Stimulated activated CD4-positive, alpha-beta T cell treated with anti-CD3 and anti-CD28 coated beads, Interleukin-2, amount 100 ng/mL, for 4 hours (primary cell): ENCODE measurements at places on chromosomes 4 and X.

- DNase-seq = no peak
These were observed 102.3 kb downstream of the F11 start for GRCh38 chr4:186368281-186368680.

DNA sequence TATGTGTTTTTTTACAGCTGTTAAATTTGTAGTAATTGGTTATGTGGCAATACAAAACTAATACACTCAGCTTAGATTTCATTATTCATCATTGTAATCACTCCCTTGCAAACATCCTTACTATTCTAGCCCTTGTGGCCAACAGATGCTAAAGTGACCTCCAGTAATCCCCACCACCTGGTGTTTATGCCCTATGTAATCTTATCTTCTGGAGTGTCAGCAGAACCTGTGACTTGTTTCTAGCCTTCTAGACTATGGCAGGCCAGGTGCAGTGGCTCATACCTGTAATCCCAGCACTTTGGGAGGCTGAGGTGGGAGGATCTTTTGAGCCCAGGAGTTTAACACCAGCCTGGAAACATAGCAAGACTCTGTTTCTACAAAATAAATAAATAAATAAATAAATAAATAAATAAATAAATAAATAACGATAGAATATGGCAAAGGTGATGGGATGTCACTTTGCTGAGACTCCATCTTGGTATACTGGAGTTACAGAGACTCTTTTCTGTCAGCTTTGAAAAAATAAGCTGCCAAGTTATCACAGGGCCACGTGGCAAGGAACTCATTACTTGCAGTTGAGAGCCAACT is 12.3 kb upstream of the TSR2 start:
- no peak for DNase-seq

DNA sequence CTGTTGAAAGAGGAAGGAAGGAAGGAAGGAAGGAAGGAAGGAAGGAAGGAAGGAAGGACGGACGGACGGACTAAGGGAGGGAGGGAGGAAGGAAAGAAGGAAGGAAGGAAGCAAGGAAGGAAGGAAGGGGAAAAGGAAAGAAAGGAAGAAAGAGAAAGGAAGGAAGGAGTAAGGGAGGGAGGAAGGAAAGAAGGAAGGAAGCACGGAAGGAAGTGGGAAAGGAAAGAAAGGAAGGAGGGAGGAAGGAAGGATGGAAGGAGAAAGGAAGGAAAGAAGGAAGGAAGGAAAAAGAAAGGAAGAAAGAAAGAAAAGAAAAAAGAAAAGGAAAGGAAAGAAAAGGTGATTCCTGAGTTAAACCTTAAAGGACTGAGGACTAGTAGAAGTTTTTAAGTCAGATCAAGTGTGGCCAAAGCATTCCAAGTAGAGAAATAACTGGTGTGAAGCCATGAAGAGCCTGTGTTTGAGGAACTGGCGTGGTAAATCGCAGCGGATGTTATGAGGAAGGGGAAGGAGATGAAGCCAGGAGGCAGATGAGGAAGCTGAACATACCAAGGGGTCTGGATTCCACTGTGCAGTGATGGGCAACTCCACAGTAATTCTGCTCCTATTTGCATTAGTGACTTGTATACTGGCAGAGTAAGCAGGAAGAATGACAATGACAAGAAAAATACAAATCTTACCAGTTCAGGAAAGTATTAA is 163.5 kb downstream of the MGST2 start:
- DNase-seq = no peak

- peak; percentile 48 for DNase-seq
These were observed 46.2 kb downstream of the SMARCA5 start for GRCh38 chr4:143559757-143560147.

DNA sequence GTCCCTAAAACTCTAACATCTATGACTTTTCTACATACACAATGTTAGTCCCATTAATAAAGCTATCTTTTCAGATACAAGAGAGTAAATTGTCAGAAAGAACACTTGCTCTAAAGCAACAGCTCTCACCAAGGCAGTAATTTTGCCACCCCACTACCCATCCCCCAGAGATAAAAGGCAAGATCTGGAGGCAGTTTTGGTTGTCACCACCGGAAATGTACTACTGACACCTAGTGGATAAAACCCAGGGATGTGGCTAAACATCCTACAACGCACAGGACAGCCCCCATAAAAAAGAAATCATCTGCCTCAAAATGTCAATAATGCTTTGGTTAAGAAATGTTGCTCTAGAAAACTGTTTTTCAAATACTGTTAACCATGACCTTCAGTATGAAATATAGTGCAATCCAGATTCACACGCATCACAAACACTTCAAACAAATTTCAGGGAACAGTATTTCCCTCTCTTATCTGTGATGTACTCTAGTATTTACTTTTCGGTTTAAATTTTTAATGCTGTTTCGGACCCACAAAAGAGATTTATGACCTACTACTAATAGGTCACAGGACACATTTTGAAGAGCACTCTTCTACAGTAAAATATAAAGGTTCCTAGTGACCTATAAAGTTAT is 5.1 kb downstream of the FBXL5 start:
- DNase-seq = peak; percentile 46

DNA sequence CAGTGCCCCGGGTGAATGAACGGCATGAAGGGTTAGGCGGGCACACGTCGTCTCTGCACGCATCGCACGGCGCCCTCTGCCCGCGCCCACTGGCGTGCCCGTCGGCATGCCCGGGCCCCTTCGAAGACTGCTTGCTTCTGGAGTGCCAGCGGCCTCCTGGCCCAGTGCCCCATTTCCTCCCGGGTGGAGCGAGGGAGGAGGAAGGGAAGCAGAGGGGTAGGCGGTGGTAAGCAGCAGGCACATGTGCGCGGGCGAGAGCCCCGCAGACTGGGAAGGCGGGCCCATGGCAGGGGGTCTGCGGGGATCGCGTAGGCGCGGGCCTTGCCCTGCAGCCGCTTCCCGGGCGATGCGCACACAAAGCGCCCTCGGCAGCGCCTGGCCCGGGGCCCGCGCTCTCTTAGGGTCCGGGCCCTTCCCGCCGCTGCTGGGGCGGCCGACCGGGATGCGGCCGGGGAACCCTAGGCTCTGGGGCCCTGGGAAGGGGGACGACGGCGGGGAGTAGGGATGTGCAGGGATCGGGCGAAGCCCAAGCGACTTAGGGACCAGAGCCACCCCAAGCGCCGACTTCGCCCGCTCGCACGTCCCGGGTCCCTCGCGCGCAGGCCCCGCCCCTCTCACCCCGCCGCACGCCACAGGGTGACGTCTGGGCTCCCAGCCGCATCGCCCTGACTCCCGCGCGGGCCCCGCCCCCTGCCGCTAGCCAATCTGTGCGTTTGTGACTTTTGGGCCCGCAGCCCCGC is 866 bp upstream of the EMD start:
- no peak for DNase-seq

- DNase-seq = no peak
These were observed 591.5 kb downstream of the GALNTL6 start for GRCh38 chr4:172404676-172405075.

- DNase-seq = no peak
These were observed 358.3 kb upstream of the BOD1L1 start for GRCh38 chr4:13985837-13986236.

- DNase-seq = no peak
These were observed 625.7 kb downstream of the SMARCA1 start for GRCh38 chrX:128897621-128898020.

DNA sequence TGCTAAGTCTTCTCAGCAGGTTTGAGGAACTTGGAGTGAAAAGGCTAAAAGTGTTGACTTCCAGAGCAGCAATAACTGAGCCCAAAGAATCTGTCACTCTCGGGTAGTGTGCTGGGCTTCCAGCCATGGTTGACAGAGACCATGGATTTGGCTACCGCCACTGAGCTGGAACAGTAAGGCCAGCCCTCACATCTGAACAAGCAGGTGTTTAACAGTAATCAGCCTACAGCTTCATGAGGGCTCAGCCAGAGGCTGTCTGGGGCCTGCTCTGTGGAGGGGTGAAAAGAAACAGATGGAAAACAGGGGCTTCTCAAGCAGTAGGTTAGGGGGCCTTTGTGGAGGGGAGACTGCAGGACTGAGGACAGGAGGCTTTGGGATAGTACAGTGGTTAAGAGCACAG is 14.9 kb downstream of the RASL11B start:
- DNase-seq = no peak

- no peak for DNase-seq
These were observed 49.2 kb downstream of the FBXW7 start for GRCh38 chr4:152486429-152487389.

DNA sequence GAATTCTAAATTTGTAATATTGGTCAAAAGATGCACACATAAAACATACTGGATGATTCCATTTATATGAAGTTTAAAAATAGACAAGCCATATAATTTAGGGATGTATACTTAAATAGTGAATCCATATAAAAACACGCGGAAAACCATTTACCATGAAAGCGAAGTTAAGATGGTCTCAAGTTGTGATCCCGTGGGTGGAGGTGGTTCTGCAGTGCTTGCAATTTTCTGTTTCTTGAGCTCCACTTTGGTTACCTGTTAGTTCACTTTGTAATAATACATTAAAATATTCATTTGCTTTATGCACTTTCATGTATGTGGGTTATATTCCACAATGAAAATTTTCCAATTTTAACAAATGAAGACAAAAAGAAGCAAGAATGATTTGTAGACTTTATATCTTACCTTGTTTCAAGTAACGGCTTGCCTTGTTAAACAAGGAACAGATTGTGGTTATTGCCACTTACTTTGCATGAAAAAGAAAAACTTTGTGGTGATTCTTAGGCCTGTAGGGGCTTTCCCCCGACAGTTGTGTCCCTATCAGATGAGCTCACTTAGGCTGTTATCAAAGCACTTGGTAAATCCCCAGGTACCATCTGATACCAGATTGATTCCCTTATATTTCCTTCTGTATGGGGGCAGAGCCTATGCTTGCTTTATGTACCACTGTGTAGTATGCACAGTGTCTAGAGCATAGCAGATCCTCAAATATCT is 12.2 kb downstream of the UCP1 start:
- DNase-seq = no peak

DNA sequence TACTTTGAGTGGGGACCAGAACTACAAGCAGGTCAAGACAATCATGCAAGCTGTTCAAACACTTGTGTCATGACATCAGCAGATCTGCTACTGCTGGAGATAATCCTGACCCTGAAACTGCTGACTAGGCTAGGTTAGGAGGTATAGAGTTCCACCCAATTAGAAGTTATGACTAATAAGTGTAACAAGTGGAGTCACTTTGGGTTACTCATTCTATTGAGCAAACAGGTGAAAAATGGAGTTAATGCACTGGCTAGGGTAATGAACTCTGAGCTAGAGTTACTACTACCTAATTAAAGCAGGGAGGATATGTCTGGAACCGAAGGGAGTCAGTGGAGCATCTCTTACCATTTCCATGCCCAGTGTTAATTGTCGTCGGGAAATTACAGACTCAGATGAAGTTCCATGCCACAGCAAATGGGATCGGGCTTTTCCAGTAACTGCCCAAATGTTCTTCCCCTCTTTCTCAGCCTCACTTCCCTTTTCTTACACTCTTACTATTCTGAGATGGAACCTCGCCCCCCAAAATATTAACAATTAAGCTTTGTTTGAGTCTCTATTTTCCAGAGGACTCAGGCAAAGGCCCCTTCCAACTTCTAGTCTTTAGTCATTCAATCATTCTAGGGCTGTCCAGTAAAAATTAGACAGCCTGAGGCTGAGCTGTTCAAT is 19.8 kb upstream of the MANBA start:
- no peak for DNase-seq

- no peak for DNase-seq
These were observed 195.7 kb upstream of the FAT1 start for GRCh38 chr4:186919340-186919739.

- no peak for DNase-seq
These were observed 166.5 kb downstream of the PJA1 start for GRCh38 chrX:68998716-68999115.

DNA sequence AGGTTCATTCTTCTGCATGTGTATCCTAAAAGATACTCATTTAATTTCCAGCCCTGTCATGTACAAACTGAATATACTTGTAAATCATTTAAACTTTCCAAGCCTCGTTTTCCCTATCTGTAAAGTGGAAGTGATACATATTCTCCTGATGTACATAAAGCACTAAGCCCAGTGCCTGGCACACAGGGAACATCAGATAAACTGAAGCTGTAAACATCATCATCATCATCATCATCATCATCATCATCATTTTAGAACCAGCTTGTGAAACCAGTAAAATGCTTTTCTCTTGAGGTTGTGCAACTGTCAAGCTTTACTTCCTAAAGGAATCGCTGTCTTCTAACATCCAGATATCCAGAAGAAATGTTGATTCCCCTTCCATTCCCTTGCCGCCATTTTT is 83.3 kb upstream of the ANXA3 start:
- no peak for DNase-seq

DNA sequence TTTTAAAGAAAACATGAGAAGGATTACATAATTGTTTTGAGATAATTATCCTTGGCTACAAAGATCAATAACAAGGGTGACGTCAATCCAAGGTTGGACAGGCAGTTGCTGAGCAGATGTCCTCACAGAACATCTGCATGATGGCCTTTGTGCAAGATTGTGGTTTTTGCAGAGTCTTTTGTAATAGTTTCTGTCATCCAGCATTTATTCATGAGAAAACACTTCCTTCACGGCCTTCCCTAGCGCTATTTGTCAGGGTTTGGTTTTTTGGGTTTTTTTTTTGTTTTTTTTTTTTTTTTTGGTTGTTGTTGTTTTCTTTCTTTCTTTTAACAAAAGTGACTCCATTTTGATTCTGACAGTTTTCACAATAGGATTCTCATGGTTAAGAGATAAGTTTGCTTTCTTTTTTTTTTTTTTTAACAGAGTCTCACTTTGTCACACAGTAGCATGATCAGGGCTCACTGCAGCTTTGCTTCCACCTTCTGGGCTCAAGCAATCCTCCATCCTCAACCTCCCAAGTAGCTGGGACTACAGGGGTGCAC is 31.5 kb upstream of the ELF2 start:
- DNase-seq = no peak

- DNase-seq = no peak
These were observed 21.0 kb downstream of the MAOA start for GRCh38 chrX:43676971-43677572.

DNA sequence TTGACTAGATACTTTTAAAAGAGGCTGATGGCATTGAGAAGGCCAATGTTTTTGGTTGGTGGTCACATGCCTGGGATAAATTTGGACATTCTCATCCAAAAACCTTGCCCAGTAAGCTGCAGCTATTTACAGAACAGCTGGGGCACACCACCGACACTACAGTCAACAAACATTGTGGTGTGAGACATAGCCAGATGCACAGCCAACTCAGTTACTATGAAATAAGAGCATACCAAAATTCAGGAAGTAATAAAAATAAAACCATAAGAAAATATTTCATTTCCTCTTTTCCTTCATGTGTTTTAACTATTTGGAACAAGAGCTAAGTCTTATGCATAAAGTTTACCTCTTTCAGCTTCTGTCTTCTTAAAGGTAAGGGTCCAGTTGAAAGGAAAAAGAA is 8.8 kb downstream of the PPM1K start:
- no peak for DNase-seq

DNA sequence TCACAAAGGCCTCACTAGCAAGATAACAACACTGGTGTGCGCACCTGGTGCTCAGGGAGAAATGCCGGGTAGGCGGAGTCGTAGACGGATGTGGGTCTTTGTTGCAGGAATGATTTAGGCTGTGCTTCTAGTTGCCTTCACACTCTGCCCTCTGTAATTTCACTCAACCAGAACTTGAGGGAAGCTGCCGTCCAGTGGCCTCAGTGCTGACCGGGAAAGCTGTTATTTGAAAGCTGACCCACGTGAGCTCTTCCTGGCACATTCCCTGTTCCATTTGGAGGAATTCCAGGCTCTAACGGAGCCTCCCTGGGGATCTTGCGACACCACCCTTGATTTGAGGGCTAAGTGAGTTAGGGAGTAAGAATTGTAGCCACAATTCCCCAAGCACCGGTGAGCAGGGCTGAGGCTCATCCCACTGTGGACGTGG is 15.9 kb downstream of the SH3TC1 start:
- DNase-seq = no peak
